ENCODE measurements at places on chromosomes 5 and 9. TPM values are rescaled to one million over a fixed set of nuclear protein-coding genes. Genes with fewer than 3 reads are reported as not detected.

DNA sequence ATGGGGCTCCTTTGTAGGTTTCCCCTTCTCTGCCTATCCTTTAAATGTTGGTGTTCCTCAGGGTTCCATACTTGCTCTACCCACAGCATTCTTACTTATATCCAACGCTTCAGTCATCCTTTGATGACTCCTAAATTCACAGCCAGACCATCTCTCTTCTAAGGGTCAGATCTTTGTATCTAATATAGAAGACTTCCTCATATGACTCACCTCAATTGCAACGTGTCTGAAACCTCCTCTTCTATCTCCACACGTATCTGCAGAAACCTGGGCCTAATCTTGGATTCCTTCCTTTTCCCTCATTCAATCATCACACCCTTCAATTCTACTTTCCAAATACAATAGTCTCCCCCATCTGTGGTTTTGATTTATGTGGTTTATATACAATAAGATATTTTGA, 68.3 kb downstream of the HMGCR start:
- DNase-seq: no peak

- DNase-seq: no peak
These were observed 69.9 kb downstream of the C9orf57 start for GRCh38 chr9:71990466-71990865.

GRCh38 chr9:91147079-91147708, 214.5 kb downstream of the AUH start:
- DNase-seq: no peak

GRCh38 chr9:73042155-73042554, 89.3 kb upstream of the ALDH1A1 start:
- DNase-seq: no peak

- DNase-seq: no peak
These were observed 285.0 kb downstream of the EFNA5 start for GRCh38 chr5:107385708-107386107.

DNA sequence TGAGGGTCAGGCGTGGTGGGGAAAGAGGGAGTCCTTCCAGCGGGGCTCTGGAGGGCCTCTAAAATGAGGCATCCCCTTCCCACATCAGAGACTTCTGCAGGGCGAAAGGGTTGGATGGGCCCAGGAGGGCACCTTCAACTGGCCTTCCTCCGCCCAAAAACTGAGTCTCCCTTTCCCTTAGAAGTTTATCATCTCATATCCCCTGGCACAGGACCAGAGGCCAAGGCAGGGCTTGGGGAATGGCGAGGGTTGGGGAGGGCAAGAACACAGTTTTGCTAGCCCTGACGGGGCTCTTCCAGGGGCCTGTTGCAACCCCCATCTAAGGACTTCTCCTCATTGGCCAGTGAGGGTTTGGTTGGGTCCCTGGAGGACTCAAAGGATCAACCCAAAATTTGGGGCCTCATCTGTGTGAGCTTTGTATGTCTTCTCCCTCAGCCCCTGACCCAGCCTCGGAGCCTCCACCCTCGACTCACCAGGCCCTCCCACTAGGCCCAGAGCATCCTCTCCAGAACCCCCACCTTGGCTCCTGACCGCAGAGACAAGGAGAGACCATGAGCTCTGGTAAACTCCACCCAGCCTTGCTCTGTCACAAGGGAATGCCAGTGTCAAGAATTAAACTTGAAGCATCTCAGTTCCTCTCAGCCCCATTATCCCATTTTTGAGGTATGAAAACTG, 24.1 kb downstream of the AQP7 start:
- DNase-seq: no peak

DNA sequence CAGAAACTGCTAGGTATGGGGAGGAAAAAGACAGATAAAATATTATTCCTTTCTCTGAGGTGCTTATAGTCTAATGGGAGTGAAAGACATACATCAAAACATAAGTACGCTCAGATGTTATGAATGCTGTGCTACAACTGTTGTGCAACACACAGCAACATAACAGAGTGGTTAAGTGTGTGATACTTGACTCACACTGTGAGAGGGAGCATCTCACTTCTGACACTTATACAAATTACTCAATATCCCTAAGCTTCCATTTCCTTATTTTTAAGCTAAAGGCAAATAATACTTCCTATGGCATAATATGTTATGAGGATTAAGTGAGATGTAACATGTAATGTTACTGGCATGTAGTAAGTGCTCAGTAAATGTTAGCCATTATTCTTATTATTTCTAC, 110.6 kb upstream of the FER start:
- no peak for DNase-seq

DNA sequence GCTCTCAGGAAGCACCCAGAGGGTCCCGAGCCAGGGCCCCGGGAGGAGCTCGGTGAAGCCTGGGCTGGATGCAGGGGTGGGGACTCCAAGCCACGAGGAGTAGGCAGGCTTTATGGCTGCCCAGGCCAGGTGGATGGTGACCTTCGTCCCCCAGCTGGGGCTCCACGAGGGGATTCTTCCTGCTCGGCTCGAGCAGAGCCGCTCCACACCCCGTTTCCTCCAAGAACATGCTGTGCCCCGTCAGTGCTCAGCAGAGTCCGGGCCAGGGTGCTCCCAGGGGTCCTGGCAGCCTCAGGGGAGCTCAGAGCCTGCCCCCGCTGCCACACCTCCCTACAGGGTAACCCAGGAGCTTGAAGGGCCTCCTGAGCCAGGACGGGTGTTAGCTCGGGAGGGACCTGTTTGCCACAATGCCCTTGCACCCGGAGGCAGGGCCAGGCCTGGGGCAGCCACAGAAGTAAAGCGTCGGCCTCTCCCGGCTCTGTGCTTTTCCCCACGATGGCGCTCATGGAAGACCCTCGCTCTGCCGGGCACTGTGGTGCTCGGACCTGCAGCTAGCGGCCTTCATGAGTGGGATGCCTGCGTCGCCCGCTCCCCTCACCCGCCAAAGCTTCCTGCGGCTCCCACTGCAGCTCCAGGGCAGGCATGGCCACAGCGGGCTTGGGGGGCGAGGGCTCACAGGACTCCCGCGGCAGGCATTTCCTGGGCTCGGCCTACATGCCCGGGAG, 86.8 kb downstream of the KCNT1 start:
- no peak for DNase-seq

GRCh38 chr5:153893817-153894216, 144.9 kb downstream of the FAM114A2 start:
- DNase-seq: no peak

DNA sequence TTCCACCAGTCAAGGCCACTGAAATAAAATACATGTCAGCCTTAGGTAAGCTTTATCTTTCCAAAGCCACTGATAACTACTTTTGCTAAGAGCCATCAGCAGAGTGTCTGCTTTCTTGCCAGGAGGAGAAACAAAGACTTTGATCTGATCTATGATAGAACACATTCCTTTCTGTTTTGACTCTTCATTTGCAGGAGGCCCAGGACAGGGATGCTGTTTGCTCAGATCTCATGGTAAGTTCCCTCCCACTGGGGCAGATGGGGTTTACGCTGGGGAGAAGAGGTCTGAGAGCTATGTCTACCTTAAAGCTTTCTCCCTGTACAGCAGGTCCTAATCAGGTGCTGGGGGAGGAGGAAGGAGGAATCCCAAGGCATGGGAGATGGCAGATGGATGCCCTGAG, 497.6 kb downstream of the NTRK2 start:
- DNase-seq: no peak

DNA sequence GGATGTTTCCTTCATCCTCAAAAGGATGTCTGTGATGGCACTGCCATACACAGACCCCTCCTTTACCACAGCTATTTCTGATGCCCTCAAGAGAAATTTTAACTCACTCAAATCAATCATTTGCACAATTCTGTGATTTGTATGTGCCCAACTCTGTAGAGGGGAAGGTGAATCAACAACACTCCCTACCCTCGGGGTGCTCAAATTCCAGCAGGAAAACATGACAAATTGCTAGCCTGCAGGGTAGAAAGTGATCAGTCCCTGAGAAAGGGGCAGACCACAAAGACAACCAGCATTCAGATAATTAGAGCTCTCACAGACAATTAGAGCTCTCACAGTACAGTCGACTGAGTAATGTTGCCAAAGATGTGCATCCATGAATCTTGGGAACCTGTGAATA, 45.3 kb upstream of the FOXE1 start:
- no peak for DNase-seq

DNA sequence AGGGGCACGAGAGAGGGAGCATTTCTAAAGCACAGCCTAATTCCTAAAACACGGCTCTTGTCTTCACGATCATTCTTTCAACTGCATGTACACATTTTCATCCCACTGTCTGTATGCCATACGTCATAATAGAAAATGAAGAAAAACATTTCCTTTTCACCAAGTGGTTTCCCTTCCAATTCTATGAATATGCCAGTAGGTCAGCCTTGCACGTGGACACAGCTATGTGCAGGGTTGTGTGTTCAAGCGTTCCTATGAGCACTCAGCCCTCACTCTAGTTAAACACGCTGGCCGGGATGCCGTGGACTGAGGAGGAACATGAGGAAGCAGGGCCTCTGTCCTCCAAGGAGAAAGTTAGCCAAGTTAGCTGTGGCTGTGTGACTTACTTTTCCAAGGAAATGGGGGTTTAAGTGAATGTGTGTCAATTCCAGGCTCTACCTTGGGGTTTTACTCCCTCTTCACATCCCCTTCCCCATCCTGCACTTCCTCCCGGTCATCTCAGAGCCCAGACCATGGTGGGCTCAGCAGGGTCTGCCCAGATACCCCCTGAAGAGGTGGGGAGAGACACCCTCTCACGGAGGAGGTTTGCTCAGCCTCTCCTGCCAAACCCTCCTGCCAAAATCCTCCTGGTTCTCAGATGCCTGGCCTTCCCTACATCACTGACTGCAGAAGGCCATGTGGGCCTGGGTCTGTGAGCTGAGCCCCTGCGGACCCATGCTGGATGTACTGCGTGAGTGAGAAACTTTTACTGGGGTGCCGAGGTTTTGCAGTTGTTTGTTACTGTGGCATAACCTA, 230.6 kb downstream of the FSTL4 start:
- DNase-seq: no peak

Gene ALDH1A1
- 292 TPM for polyA plus RNA-seq

Gene PAM
- polyA plus RNA-seq: 177 TPM

Gene MLANA
- 1.1 TPM for polyA plus RNA-seq

Gene ENTREP1
- polyA plus RNA-seq: 3.1 TPM

Gene ECM2
- 10.5 TPM for polyA plus RNA-seq

Gene CTXN3
- polyA plus RNA-seq: not detected

Measured in renal pelvis (tissue), 12 donors.